ENCODE measurements at places on chromosomes 16 and 17.

DNA sequence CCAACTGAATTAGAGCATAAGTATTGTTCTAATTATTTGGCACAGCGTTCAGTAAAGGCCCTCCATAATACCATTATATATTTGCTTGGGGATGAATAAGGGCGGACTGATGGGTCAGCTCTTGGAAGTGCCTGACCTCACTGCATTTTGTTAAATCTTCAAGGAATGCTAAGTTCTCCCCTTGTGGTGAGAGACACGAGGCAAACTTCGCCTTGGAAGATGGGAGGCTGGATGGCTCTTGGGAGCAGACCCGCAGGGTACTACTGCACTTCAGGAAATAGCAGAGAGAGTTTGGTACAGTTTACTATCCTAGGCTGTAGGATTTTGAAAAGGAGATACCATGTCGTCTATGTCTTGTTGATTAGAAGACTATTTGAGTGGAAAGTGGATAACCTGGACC lies 87.0 kb upstream of the RPRML start:
- no peak for DNase-seq

DNA sequence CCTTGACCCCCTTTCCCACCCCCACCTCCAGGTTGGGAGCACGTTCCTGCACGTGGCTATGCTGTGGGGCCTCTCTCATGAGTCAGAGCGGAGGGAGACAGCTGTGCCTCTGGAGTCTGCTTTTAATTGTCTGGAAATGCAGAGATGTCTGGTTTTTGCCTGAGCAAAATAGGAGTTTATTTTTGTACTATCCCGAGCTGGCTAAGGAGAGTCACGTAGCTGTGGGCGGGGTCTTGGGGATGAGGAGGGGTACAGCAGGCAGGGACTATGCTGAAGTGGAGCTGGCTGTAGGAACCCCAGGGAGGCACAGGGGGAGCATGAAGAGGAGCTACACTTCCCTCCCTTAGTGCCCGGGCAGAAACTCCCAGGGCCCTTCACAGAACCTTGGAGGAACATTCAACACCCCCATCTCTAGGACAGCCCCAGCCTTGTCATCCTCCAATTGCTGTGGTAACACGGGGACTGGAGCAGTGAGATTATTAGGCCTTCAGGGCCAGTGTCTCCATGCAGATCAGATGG lies 44.7 kb upstream of the LGALS9 start:
- no peak for DNase-seq

DNA sequence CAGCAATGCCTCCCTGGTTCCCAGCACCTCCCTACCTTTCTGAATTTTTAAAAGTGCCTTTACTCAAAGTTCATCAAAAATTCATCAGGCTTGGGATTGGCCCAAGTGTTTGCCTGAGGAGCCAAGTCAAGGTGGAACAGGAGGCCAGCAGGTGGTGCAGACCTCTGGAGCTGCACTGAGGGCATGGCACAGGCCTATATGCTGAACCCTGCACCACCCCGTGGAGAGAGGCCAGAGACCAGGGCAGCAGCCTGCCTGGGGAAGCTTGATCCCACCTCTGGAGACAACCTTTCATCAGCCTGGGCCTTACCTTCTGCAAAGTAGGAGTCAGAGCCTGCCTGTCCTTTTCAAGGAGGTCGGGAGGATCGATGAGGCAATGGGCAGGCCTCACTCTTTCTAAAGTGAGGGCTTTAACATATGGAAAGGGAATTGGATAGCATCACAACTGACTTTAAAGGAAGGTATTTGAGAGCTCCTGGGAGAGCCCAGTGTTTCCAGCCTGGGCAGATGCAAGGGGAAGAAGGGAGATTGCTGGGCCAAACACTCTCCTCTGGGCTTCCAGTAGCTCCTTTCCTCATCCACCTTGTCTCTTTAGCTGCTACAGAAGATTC lies 31.8 kb upstream of the TMEM132E start:
- no peak for DNase-seq

- DNase-seq: peak; percentile 62
These were observed at the start of gene PLEKHG4 for GRCh38 chr16:67279296-67280089. Gene PLEKHG4 (plus strand): TSS chr16:67279532. CDS start chr16:67280045, 513 bp downstream.

DNA sequence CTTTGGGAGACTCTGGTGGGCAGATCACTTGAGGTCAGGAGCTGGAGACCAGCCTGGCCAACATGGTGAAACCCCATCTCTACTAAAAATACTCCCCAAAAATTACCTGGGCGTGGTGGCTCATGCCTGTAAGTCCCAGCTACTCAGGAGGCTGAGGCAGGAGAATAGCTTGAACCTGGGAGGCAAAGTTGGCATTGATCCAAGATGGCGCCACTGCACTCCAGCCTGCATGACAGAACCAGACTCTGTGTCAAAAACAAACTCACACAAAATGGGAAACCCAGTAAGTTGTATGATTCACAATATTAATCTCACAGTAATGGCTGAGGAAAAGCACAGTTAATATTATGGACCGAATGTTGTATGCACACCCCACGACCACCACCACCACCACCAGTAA lies 24.3 kb downstream of the WSB1 start:
- peak; percentile 11 for DNase-seq

GRCh38 chr16:82470620-82471152 lies 156.1 kb upstream of the CDH13 start:
- peak; percentile 38 for DNase-seq

GRCh38 chr17:83200231-83200699 lies 120.9 kb downstream of the METRNL start:
- no peak for DNase-seq

DNA sequence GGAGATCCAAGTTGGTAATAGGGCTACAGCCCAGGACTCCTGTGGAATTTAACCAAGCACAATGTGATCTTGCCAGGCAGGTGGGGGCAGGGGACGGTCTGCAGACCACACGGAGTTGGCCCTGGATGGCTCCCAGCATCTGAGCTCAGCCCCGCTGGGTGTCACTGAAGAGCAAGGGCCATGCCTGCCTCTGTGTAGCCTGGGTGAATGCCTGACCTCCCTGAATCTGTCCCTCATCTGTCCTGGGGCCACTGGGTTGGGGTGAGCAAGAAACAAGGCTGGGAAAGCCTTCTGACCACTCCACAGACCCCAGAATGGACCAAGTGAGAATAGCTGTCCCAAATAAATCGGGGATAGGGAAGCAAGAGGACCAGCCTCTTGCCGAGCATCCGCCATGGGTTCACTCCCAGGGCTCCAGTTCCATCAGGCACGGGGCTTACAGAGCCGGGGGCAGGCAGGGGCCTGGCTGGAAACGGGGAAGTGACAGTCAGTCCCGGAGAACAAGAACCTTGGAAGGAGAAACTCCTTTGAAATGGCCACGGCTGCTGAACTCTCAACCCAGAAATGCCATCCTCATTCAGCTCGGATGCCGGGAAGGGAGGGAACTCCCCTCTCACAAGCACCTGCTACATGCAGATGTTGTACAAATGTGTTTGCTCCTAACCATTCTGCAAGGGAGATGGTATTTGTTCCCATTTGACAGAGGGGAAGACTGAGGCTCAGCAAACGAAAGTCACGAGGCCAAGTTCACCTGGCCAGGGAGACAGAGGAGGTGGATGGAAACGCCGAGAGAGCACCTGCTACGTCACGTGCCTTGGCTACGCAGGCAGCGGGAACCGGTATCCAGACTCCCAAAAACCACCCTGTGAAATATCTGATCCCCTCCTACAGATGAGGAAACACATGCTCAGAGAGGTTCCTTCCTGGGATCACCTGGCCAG lies 50.0 kb downstream of the RMI2 start:
- no peak for DNase-seq

DNA sequence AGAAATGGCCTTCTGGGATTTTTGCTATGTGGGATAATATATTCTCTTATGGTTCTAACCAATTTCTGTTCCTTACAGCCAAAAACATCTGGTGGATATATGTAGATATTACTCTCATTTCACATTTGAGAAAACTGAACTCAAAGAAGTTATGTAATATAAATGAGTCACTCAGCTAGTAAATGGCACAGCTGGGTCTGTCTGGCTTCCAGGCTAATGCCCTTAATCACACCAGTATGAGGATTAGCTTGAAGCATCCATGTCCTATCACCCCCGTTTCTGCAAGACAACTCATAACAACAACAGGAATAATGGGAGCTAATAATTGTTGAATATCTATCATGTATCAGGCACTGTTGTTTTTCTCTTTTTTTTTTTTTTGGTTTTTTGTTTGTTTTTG lies 34.4 kb upstream of the USP7 start:
- DNase-seq: no peak

GRCh38 chr17:40909755-40910154 lies 24.7 kb upstream of the KRT20 start:
- DNase-seq: no peak

GRCh38 chr16:16774389-16774788 lies 395.4 kb downstream of the NPIPA7 start:
- no peak for DNase-seq

- no peak for DNase-seq
These were observed 33.0 kb downstream of the NGFR start for GRCh38 chr17:49527927-49528651.

DNA sequence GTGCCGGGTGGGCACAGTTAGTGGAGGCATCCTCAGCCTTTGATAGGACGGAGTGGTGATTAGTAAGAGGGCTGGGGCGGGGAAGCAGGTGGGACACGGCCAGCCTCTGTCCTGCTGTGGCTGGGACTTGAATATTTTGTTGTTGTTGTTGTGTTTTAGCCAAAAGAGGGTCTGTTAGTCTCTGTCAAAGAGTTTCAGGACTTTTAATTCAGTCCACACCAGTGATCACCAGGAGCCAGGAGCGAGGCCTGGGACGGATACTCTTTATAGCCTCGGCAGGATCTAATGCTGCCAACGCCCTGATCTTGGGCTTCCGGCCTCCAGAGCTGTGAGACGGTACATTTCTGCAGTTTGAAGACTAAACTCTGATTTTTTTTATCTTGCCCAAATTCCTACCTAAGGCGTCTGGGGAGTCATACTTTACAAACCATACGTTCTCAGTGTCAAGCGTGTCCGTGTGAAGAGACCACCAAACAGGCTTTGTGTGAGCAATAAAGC lies 2.9 kb upstream of the RNF213 start:
- DNase-seq: no peak

DNA sequence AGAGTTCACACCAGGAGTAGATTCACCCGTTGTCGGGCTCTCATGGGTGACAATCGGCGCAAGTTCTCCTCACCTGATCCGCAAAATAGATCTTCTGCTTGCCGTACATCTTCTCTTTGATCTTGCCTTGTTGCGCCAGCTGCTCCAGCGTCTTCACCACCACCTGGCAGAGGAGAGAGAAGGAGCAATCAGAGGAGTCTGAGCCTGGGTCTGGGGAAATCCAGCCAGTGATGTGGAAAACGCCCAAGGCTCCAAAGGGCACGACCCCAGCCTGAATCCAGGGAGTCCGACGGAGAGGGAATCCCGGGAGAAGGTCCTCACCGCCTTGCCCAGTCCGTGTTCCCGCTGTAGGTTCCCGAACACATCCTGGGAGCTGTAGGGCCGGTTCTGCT lies 393 bp downstream of the PSMC3IP start:
- DNase-seq: no peak

GRCh38 chr16:50306287-50306686 lies 39.9 kb downstream of the ADCY7 start:
- DNase-seq: no peak

- no peak for DNase-seq
These were observed 58.3 kb upstream of the CIBAR2 start for GRCh38 chr16:85170590-85171003.

DNA sequence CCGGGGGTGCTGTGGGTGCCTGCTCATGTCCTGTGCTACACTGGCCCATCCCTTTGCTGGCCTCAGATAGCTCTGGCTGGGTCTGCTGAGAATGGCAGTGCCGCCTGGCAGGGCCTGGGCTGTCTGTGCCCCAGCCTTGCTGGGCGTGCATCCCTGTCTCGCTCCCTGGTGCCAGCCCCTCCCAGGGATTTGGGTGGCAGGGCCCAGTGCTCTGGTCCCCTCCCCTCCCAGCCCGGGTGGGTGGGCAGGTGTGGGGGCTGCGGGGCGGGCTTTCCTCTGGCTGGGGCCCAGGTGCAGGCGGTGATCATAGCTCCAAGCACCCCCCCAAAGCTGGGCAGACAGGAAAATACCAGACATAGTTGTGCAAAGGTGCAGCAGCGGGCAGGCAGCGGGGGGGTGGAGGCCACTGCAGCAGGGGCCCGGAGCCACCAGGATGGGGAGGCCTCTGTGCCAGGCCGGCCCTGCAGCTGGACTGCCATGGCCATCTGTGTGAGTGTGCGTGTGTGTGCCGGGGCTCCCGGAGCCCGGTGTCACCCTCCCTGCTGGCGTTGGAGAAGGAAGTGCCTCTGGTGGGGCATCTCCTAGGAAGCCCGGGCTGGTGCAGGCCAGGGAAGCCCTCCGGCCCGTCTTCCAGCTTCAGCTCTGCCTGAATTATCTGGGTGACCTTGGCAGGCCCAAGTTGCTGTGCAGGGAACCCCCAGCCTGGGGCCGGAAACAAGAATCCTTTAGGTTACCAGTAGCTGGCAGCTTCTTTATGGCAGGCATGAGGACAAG lies 7.4 kb downstream of the GLIS2 start:
- no peak for DNase-seq

GRCh38 chr17:55350825-55351205 lies 70.8 kb downstream of the MMD start:
- DNase-seq: peak; percentile 59

GRCh38 chr17:57420734-57421717 lies 164.7 kb downstream of the MSI2 start:
- peak; percentile 54 for DNase-seq

- DNase-seq: no peak
These were observed 37.0 kb downstream of the MARF1 start for GRCh38 chr16:15605839-15606517.

- no peak for DNase-seq
These were observed 8.4 kb downstream of the MYO1C start for GRCh38 chr17:1484060-1484535.

DNA sequence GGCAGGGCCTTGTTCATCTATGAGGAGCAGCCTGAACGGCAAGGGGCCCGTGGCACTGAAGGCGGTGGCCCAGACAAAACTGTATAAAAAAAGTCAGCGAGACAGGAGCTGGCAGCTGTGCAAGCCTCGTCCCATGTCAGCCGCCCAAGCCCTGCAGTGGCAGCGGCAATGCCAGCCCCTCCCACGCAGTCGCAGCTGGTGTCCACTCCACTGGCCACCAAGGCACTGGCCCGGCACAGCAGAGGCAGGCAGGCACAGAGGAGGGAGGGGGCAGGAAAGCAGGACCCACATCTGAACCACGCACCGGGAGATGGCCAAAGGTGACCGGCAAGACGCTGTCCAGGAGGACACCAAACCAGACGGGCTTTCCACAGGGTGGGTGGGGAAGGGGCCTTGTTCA lies 15.9 kb upstream of the C16orf95 start:
- DNase-seq: no peak

DNA sequence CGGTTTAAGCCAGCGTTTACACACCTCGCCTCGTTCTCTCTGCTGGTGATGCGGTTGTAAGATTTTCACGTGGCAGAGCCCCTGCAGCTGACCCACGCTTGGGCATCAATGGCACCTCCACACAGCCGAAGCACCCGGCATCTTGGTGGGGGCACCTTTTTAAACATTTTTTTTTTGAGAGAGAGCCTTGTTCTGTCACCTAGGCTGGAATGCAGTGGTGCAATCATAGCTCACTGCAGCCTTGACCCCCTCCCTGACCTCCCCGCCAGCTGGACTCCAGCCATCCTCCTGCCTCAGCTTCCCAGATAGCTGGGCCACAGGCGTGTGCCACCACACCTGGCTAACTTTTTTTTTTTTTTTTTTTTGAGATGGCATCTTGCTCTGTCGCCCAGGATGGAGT lies 4.9 kb downstream of the WDR90 start:
- DNase-seq: no peak

Data from NCI-H345 (cell line).